SHP77 treated with DMSO at 0.1 percent for 48 hours (cell line): ENCODE measurements at places on chromosomes 5 and 9.

DNA sequence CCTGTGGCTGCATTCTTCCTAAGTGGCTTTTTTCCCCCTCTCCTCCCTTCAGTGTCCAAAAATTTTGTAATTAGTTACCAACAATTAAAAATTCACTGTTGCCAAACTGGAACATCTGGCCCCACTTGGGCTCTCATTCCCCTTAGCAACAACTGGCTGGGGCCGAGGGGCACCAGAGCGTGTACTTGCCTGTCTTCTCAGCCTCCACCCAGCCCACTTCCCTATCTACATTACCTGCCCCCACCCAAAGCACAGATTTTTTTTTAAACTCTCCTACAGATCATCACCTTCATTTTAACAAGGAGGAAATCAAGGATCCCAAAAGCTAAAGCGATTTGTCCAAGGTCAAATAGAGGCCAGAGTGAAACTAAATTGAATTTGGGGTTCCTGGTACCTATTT is 278.8 kb downstream of the EBF1 start:
- DNase-seq = no peak

DNA sequence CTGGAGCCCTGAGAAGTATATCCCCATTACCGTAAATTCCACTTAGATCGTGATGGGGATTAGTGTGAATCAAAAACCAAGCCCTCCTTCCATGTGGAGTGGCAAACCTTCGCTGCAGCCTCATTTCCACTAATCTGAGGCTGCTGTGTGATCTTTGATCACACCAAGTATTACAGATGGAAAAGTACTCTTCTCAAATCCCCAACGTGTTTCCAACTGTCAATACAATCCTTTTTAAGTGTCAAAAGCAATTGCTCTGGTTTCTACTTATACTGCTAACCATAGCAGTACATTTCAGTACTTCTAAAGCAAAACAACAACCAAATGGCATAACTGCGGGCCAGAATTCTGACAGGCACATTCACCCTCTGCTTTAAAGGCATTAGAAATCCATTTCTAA is 307.7 kb upstream of the ADAMTS16 start:
- no peak for DNase-seq

- DNase-seq = no peak
These were observed 5.8 kb downstream of the TMEM268 start for GRCh38 chr9:114616684-114617520.

DNA sequence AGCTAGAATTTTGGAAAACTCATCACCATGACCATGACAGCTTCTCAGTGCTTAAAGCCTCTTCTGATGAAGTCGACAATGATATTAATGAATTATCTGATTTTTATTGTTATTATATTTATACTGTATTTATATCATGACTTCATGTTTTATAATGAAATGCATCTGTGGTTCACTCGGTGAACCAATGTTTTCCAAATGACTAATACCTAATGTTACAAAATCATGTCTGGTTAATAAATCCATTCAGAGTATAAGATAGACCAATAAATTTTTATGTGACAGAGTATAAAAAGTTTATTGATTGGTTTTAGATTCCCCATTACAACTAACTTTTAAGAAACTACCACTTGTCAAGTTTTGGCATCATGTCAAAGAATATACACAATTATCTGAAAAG is 416.5 kb downstream of the MLLT3 start:
- no peak for DNase-seq

DNA sequence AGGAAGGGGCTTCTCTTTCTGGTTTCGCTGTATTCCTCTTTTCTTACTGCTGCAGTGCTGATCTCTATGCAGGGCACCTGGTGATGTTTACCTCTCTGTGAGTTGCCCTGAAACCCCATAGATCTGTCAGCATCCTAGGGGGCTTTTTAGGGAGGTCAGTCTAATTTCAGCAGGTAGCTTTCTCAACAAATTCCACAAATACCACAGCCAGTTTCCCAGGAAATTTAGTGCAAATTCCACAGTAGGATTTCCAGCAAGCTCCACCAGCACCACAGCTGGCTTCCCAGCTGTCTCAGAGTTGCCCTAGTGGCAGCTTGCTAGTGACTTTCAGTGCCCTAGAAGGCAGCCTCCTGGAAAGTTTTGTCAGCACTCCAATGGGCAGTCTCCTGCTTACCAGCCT is 379.1 kb upstream of the SMC2 start:
- DNase-seq = no peak

DNA sequence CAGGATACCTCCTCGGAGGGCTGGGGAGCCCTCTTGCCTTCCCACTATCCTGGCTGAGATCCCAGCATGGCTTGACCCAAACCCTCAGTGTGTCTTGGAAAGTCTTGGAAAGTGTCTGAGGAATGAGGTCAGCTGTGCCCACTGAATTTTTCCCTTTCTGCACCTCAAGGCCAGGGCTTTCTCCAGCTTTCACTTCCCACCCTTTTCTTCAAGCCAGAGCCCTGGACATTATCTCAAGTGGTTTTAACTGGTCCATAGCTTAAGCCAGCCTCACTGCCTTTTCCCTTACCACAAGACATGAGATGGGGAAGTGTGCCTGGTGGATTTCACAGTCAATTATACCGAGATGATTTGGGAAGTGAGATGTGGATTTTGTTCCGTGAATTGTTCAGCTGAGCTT is 35.7 kb upstream of the LHX2 start:
- no peak for DNase-seq

- DNase-seq = no peak
These were observed 92.9 kb upstream of the TNPO1 start for GRCh38 chr5:72723581-72723980.

DNA sequence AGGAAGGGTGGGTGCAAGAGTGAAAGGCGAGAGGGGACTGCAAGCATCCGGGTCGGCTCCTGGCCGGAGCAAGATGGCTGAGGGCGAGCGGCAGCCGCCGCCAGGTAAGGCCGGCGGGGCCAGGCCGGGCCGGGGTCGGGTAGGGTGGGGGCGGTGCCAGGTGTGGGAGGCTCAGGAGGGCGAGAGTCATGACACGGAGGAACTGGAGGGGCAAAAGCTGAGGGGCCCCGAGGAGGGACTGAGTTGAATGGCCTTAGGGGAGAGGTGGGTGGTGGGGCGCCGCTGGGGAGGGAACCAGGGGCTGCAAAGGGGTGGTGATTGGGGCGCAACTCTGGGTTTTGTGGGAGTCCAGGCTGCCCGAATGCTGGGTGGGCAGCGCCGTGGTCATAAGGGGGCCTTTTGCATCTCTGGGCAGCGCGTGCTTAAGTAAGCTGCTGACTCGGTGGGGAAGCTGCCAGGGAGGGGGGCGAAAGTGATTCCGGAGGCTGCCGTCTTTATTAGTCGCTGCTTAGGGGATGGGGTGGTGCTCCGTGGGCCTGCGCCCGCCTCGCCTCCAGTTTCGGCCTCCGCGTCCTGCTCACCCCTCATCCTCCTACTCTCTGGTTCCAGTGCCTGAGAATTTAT is 425 bp downstream of the PTPA start:
- no peak for DNase-seq

DNA sequence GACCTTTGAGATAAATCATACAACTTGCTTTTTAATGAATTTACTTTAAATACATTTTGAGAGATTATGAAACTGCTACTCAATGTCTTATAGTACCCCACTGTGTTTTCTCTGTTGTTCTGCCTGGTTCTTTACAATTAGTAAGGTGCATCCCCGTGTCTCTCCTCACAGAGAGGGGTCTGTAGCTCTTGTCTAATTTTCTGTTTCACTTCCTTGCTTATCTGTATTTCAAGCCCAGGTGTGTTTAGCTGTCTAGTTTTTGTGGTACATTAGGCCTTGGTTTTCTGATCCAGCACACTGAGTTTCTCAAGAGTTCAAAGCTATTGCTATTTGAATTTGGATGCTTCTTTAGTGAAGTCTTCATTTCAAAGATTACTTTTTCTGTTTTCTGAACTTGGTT is 105.1 kb downstream of the MAST4 start:
- DNase-seq = no peak

DNA sequence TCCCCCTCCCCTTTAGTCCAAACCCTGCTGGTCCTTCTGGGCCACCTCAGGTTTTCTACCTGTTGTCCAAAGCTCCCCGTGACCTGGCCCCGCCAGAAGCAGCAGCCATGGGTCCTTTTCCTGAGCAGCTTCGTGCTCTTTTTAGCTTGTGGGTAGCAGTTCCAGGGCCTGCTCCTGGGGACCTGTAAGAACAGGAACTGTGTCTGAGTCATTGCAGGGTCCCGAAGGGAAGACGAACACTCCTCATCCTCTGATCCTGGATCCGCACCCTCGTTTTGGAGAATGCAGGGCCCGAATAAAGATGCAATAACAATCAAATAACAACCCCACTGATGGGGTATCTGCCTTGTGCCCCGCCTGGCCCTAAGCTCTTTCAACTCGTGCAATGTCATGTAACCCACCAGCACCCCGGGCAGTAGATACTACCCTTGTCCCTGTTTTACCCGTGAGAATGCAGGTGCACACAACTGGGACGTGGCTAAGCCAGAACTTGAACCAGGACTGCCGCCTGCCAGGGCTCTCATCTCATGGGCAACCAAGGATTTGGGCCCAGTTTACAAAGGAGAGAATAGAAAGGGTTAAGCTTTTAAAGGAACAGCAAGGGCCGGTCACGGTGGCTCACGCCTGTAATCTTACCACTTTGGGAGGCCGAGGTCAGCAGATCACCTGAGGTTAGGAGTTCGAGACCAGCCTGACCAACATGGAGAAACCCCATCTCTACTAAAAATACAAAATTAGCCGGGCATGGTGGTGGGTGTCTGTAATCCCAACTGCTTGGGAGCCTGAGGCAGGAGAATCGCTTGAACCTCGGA is 33.2 kb downstream of the NEK6 start:
- DNase-seq = no peak

GRCh38 chr5:58582803-58583491 is at the start of gene RAB3C:
RAB3C (plus strand) TSS chr5:58583075; CDS start chr5:58583209, 134 bp downstream.
- DNase-seq = peak; percentile 96

DNA sequence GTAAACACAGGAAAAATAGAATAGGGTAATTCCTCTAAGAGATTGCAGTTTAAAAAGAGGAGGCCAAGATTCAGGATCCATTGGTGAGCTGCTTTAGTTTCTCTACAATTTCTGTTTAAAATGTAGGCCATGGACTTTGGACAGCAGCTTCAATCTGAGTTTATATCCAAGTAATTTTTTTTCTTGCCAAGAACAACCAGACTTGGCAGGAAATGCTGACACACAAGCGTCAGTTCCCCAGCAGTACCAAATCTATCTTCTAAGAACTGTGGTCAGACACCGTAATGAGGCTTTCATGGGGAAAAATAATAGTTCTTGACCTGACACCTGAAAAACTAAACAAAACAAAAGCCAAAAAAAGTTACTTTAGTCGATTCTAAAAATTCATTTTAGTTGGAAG is 528.8 kb downstream of the CSNK1G3 start:
- DNase-seq = no peak

DNA sequence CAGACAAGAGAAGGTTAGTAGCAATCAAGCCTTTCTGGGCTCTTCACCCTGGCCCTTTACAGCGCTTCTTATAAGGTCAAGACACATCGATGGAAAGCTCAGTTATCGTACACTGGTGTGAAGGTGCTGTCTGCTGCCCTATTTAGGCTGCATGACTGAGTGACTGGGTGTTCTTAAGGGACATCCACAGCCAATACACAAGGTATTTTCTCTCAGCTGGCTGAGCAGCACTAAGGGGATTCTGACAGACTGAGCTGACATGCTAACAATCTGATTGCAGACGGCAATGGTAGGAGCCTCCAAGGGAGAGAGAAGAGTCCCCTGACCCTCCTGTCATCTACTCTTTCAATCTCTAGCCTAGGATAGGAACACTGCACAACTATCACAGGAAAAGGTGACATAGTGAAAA is 577.9 kb downstream of the ISL1 start:
- DNase-seq = no peak

DNA sequence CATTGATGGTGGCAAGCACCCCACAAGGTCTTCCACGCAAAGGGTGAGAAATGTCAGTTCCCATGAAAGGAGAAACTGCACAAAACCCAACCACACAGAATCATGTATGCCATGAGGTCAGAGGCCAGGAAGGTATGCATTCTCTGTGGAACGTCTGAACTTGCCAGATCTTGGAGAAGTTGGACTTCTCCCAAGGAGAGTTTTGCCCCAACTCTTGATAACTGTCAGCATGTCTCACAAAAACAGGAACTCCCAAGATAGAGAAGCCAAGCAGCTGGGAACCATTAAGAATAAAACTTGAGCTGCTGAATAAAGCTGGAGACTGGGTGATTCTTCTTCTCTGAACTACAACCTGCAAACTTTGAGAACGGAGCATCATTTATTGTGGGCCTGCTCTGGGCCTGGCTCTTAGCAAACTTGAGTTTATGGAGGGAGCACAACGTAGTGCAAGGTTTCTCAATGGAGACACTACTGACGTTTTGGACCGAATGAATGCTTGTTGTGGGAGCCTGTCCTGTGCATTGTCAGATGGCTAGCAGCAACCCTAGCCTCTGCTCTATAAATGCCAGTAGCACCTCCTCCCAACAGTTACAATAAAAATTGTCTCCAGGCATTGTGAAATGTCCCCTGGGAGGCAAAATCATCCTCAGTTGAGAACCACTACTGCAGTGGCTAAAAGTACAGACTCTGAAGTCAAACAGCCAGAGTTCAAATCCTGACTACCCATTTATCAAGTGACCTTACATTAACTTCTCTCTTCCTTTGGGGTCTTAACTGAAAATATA is 193.5 kb downstream of the ACTL7B start:
- DNase-seq = no peak

DNA sequence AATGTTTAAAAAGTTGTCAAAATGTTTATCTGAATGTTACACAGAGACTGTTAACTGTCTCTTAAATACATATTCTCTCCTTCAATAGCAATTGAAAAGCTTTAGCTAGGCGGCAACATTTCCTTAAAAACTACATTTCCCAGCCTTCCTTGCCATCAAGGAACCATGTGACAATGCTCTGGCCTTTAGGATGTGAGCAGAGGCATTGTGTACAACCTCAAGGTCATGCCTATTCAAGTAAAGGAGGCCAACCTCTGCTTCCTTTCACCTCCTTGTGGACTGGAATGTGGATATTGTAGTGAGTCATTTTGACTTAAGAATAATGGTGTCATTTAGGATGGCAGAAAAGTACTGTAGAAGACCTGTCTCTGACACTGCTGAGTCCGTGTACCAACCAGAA is 23.7 kb upstream of the MROH2B start:
- DNase-seq = no peak

DNA sequence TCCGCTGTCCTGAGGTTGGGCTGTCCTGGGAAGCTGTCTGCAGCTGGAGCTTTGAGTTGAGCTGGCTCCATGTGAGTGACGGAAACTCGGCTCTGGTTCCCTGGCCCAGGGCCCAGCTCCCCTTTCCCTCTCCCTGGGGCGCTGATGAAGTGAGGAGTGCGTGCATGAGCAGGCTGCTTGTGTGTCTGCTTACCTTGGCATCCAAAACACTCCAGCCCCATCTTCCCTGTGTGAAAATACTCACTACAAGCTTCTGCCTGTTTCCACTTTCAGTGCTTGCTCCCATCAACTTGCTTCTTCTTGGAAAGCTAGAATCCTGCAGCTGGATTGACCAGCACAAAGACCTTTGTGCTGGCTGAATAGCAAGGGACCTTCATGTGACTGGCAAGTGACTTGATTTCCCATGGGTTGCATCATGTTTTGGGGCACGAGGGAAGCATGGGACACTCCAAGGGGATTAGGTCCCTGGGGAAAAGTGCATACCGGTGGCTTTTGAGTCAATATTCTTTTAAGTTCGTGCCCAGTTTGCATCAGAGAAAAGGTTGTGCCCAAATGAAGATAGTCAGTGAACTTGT is 198.1 kb downstream of the GADD45G start:
- DNase-seq = no peak
